ENCODE measurements at places on chromosomes 7 and 10.

DNA sequence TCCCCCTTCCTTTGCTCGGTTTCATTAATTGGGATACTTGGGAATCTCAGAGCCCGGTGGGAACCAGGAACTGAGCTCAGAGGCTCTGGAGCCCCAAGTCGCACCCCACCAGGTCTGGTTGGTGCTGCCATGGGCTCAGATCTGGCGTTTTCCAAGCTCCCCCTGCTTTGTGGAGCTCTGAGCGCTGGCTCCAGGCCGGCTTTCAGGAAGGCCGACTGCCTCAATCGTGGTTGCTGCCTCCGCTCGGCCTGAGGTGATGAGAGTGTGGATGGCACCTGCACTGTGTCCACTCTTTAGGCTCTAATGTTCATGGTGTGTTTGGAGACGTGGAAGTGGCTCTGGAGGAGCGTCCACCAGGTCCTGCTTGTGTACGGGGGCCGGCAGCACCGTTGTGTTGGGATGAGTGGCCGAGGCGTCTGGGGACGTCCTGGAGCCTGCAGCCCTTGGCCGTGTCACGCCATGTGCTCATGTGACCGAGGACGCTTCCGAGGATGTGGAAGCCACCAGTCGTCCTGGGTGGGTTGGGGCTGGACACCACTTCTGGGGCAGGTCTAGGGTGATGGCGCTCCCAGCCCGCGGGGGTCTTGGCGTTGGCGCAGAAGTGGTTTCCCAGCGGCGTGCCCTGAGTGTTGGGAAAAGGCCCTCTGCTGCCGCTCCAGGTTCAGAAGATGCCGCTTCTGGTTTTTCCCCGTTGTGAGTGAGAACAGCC is 8.2 kb downstream of the INPP5A start:
- DNase-seq, result no peak

DNA sequence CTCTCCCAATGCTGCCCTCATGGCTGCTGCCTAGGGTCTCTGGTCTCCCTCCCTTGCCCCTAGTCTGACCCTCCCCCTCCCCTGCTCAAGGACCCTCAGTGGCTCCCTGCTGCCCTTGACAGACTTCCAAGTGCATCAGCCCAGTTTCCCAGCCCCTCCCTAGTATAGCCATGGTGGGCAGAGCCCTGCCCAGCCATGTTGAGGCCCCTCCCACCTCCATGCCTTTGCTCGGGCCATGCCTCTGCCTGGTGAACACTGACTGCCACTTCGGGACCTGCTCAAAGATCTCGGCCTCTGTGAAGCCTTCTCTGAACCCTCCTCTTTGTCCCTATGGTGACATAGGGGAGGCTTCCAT is 73.2 kb downstream of the MYL10 start:
- DNase-seq, result no peak

GRCh38 chr10:33388785-33389184 is 54.3 kb upstream of the NRP1 start:
- no peak for DNase-seq

DNA sequence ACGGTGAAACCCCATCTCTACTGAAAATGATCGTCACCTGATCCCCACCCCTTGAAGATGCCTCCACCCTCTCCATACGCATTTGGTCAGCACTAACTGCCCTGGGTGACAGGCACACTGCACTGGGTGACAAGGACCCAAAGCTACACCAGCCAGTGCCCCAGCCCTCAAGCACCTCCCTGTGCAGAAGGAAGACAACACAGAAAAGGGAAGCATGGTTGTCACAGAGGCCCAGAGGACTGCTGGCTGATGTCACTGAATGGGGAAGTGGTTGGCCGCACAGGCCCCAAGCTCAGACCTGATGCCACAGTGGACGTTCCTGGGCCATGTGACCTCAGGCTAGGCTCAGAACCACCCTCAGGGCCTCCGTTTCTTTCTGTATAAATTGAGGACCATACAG is 4.2 kb upstream of the PILRA start:
- no peak for DNase-seq

GRCh38 chr10:126059076-126059826 is 162.9 kb downstream of the FANK1 start:
- no peak for DNase-seq

DNA sequence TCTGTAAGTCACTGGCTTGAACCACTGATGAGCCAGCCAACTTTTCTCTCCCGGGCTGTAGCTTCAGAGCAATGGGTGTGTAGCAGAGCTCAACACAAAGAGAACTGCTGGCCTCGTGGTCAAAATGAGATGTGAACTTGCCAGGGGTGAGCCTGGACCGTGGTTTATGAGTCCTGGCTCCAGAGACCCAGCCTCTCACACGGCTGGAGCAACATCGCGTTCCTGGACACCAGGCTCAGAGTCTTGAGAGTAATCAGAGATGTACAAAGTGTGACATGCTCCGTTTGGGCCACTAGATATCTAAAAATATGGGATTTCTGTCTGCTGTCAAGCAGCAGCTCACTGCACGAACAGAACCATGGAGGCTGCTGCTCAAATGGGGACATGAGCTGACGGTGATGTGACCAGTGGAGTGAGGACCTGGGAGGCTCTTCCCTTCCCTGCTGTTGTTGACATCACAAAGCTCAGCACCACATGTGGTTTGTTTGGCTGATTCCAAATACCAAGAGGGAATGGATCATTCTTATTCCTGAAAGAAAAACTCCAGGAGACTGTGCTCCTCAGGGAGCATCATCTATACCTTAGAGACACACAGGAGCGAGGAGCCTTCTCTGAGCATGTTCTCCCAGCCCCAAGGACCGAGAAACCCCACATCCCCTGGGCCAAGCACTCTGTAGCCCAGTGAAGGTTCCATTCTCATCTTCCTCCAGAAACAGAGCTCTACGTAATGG is 9.2 kb upstream of the SVIL start:
- DNase-seq, result no peak

- no peak for DNase-seq
Measured at GRCh38 chr7:15600298-15600697, 38.5 kb upstream of the AGMO start.

DNA sequence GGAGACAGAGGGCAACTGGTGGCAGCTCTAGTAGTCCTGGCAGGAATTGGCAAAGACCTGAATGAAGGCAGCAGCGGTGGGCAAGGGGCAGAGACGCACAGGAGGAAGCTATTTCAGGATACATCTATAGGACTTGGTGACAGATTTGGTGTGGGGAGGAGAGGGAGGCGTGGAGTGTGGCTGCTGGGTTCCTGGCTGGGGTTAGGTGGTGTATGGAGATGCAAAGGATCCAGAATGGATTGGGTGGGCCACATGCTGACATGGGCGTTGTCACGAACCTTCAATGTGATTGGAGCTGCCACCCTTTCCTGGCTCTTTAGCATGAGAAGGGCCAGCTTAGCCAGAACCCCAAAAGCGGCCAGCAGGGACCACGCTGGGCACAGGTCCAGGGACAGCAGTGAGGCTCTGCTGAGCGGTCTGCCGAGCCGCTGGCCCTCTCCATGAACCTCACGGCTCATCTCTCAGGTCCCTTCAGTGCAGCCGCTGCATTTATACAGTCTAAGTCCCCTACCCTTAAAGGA is 10.2 kb upstream of the ADCY1 start:
- DNase-seq, result no peak

- no peak for DNase-seq
Measured at GRCh38 chr10:71222601-71223346, 10.4 kb downstream of the UNC5B start.

DNA sequence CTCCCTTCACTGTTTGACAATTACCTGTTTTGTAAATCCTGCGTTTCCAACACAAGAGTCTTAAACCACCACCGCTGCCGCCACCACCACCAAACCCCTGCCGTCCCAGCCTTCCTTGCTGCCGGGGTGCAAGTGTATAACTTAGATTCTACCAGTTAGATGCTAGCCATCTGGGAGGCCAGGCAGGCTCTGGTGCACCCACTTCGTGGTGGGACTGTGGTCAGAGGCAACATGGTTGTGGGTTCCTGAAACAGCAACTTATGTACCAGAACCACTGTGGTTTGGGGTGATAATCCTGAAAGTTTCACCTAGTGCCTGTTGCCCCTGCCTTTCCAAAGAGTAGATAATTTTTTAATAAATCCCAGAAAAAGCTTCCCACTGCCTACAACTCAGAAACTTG is 510.5 kb downstream of the CCSER2 start:
- DNase-seq, result no peak

DNA sequence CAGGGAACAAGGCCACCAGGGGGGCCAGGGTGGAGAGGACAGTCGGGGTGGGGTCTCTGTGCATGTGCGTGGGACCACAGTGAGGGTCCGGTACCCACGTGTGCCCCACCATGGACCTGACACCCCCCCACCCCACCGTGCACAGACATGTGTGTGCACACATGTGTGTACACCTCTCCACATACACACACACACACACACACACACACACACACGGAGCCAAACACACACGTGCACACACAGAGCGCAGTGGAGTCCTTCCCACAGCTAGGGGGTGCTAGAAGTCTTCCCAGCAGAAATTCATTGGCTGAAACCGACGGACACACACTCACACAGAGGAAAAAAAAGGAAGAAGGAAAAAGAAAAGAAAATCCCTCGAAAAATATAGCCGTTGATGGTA is 42.8 kb upstream of the GNA12 start:
- peak; percentile 58 for DNase-seq

DNA sequence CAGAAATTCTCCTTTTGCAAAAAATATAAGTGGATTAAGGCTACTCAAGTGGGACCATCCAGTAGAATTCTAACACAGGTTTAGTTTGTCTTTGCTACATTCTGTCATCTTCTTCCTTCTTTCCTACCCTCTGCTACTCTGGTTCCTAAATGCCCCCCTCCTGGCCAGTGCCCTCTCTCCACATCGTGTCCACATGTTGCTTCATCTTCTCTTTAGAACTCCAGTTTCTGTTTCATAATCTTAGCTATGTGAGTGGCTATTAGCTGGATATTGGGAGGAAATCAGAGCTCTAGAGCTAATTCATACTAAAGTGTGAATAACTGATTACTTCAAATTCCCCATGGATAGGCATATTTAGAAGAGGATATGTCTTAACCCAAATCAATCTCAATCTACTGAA is 528.5 kb downstream of the LRMDA start:
- DNase-seq, result no peak

DNA sequence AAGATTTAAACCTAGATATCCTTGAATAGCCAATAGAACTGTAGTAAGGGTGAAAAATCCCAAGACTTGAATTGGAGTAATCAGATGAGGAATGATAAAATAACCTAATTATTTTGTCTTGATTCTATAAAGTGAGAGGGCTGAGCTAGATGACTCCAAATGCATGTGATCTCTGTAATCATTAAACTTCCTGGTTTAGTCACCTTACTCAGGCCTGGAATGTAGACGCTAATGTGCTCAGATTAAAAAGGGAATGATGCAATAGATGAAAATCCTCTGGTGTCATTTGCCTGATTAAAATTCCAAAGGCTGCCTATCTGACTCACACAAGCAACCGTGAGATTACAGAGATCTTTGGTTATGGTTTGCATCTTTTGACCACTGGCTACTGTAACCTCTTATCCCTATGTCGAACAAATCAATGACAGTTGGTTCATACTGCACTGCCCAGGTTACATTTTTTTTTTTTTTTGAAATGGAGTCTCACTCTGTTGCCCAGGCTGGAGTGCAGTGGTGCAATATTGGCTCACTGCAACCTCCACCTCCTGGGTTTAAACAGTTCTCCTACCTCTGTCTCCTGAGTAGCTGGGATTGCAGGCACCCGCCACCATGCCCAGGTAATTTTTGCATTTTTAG is 2.9 kb upstream of the HKDC1 start:
- peak; percentile 51 for DNase-seq

- DNase-seq, result no peak
Measured at GRCh38 chr7:84904561-84904960, 282.3 kb downstream of the SEMA3D start.

- no peak for DNase-seq
Measured at GRCh38 chr7:8290645-8291308, 28.8 kb upstream of the ICA1 start.

GRCh38 chr10:14416308-14416700 is 85.6 kb upstream of the FRMD4A start:
- no peak for DNase-seq

DNA sequence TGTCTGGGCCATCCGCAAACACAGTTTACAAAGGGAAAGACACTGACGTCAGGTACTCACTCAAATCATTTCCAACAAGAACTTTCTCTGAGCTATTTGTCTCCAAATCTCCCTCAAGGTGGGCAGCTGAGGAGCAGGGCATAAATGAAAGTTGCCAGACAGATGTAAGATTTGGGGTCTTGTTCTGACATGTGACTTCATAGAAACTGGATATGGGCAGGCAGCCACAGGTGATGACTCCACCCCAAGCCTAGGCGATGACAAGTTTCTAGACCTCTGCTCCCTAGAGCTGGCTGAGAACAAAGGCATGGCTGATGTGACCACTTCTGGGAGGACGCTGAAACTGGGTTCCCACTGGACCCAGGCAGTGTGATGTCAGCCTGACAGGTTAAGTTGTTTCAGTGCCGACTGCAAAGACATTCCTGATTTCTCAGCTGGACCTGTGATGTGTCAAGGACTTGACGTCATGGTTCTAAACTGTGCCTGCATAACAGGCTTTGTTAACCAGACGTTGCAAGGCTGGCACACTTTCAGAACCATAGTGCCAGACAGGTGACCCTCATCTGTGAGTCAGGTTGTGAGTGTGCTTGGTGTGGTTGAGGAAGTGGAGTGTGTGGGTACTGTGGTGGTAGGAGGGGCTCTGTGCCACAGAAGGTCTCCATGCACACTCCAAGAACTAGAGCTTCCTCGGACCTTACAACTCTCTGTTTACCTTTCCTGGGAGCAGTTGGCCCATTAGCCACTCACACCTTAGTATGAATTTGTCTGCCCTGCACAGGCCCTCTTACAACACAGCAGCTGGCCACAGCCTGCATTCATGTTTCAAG is 39.9 kb upstream of the EBF3 start:
- no peak for DNase-seq

GRCh38 chr10:7334642-7334964 is 76.2 kb downstream of the SFMBT2 start:
- no peak for DNase-seq

GRCh38 chr10:19788902-19789301 is 27.3 kb upstream of the PLXDC2 start:
- DNase-seq, result no peak

DNA sequence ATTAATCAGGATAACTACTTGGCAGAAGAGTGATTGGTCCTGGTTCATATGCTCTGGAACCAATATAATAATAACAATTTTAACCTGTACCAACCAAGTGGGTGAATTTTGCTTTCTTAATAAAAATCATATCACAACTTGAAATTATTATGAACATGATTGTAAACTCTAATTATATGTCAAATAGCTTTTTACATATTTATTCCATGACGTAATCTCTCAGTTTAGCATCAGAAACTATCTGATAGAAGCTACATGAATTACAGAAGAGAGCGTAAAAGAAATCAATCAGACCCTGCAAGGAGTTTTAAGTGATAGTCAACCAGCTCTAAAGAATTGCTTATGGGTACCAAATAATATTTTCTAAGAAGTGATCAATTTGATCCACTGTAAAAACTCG is 10.1 kb downstream of the GNG11 start:
- no peak for DNase-seq

GRCh38 chr10:99540657-99541531 is 8.2 kb downstream of the NKX2-3 start:
- no peak for DNase-seq

- no peak for DNase-seq
Measured at GRCh38 chr7:55539380-55539779, 32.9 kb downstream of the VOPP1 start.

- DNase-seq, result no peak
Measured at GRCh38 chr7:30709549-30709948, 27.3 kb upstream of the CRHR2 start.
